Lung (tissue), 17 donors: ENCODE measurements at places on chromosomes 13 and 19. TPM values are rescaled to one million over a fixed set of nuclear protein-coding genes. Genes with fewer than 3 reads are reported as not detected.

MYO16 gene
- 1.4 TPM for total RNA-seq

SCAF1 gene
- 80.2 TPM for total RNA-seq

- H3K36me3 ChIP-seq, result peaks cover 11% of the 10 kb centered on the region
- peak overlapping the region; percentile 84 for H3K4me3 ChIP-seq
- H3K27me3 ChIP-seq, result no peaks in the 10 kb centered on the region
- DNase-seq, result peak; percentile 44
Measured at GRCh38 chr19:39996218-39996810, 546 bp upstream of the ZNF546 start.

- H3K4me1 ChIP-seq, result peaks cover 1% of the 10 kb centered on the region
- DNase-seq, result peak; percentile 53
- no peaks in the 10 kb centered on the region for H3K27me3 ChIP-seq
- H3K27ac ChIP-seq, result no peak overlapping the region
- H3K4me3 ChIP-seq, result no peak overlapping the region
Measured at GRCh38 chr19:14218620-14219330, 12.8 kb upstream of the ADGRL1 start.
